CD14-positive monocyte (primary cell): ENCODE measurements at places on chromosomes 13 and 19. TPM values are rescaled to one million over a fixed set of nuclear protein-coding genes. Genes with fewer than 3 reads are reported as not detected.

DNA sequence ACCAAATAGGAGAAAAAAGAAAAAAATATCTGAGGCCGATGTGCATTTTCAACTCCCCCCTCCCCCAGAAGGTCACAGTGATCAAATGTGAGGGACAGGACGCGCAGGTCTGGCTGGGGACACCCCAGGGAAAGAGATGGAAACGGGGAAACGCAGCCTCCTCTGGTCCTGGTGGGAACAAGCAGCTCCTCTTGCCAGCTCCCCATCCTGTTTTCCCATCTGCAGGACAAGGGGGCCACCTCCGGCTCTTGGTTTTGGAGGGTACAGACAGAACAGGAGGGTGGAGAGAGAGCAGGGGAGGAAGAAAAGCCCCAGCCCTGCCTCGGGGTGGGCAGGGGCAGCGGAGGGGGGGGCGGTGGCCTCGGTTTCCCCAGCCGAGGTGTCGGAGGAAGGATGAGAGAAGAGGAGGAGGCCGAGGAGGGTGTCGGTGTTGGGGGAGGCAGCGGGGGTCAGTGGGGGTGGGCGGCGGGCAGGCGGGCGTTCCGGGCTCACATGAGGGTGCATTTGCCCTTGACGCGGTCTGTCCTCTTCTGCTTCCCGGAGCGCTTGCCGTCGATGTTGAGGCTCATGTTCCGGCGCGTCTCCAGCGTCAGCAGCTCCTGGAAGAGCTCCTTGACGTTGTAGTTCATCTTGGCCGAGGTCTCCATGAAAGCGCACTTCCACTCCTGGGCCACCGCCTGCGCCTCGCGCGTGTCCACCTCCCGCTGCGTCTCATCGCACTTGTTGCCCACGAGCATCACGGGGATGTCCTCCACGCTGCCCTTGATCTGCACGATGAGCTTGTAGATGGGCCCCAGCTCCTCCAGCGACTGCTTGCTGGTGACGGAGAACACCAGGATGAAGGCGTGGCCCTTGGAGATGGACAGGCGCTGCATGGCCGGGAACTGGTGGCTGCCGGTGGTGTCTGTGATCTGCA is 4.2 kb downstream of the DIRAS1 start:
- H3K4me3 ChIP-seq, result no peak overlapping the region
- no peaks in the 10 kb centered on the region for H3K36me3 ChIP-seq
- no peak overlapping the region for H3K27ac ChIP-seq
- H3K4me1 ChIP-seq, result peaks cover 10% of the 10 kb centered on the region
- no peak for DNase-seq

DNA sequence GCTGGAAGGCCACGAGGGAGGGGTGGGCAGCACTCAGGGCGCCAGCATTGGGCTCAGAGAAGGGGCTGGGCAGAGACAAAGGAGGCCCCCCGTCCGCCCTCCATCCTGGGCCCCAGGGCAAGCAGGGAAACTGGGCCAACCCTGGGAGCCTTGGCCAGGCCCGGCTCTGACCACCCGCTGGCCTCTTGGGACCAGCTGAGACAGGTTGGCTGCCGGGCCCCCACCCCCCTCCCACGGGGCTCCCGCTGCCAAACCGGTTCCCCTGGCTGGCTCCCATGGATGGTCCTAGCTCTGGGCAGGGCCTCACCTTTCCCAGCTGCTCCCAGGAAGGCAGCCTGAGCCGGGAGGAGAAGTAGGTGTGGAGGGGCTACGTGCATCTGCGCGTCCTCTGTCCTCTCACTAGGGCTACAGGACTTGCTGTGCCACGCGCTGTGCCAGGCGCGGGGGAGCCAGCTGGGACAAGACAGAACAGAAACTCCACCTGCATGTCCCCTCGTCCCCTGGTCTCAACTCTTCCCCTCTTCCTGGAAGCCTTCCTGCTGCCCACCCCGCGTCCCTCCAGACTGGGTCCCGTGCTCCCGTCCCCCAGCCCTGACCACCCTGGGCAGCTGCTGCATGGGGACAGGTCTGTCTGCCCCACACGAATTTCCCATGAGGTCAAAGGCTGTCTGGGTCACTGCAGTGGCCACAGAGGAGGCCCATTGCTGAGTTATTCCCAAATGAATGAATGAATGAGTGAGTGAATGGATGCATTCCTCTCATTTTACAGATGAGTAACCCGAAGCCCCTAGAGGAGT is 29.1 kb upstream of the NCCRP1 start:
- no peak overlapping the region for H3K27ac ChIP-seq
- H3K27me3 ChIP-seq, result no peaks in the 10 kb centered on the region
- H3K4me3 ChIP-seq, result no peak overlapping the region
- DNase-seq, result no peak
- H3K4me1 ChIP-seq, result no peaks in the 10 kb centered on the region
- peaks cover 22% of the 10 kb centered on the region for H3K36me3 ChIP-seq

DNA sequence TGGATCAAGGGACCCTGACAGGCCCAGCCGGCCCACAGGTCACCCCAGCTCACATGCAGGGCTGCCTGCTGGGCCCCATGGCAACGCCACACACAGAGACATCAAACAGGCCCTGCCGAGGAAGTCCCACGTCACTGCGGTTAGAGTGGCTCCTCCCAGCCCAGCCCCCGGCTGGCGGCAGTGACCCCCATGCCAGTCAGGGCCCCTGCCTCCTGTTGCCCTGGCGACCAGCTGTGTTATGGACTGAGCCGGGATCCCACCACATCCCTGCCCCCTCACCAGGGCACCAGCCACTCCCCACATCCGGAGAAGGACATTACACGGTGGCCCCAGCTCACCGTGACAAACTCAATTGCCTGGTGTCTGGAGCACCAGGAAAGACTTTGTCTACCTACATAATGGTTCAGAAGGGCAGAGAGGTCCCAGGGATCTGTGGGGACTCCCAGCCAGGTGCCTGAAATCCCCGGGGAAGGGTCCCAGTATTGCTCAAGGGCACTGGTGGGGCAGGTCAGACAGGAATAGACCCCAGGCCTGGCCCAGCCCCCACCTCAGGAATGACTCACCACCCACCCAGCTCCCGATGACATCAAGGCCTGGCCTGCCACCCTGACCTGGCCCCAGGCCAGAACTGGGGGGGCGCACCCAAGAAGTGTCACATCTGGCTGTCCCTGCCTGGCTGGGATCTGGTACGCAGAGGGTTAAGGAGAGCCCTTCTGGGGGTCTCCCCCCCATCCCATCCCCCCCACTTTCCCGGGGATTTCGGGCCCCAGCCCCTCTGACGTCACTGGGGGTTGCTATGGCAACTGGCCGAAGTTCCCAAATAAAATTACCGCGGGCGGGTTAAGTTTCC is 30.2 kb upstream of the NANOS3 start:
- peak overlapping the region; percentile 99 for H3K27ac ChIP-seq
- peaks cover 68% of the 10 kb centered on the region for H3K4me1 ChIP-seq
- no peaks in the 10 kb centered on the region for H3K36me3 ChIP-seq
- DNase-seq, result peak; percentile 98
- peak overlapping the region; percentile 39 for H3K4me3 ChIP-seq
- no peaks in the 10 kb centered on the region for H3K27me3 ChIP-seq

KIR2DL1 gene
- polyA plus RNA-seq, result not detected

DNA sequence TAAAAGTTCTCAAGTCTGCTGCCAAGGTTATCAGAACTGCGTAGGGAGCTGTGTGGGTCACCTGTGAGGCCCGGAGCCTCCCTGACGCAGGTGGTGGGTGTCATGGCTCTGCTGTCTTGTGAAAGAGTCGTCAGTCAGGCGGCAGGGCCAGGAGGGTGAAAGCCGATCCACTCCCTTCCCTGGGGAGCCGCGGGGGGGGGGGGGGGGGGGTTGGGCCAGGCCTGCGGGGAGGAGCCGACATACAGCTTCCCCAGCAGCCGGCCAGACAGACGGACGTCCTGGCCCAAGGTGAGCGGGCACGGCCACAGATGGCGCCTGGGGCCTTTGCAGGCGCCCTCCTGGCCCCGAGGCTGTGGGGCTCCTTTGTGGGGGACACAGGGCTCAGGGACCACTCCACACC is 12.4 kb downstream of the SBNO2 start:
- H3K27ac ChIP-seq, result no peak overlapping the region
- H3K4me3 ChIP-seq, result no peak overlapping the region
- H3K4me1 ChIP-seq, result peaks cover 8% of the 10 kb centered on the region
- no peak for DNase-seq
- no peaks in the 10 kb centered on the region for H3K27me3 ChIP-seq

DNA sequence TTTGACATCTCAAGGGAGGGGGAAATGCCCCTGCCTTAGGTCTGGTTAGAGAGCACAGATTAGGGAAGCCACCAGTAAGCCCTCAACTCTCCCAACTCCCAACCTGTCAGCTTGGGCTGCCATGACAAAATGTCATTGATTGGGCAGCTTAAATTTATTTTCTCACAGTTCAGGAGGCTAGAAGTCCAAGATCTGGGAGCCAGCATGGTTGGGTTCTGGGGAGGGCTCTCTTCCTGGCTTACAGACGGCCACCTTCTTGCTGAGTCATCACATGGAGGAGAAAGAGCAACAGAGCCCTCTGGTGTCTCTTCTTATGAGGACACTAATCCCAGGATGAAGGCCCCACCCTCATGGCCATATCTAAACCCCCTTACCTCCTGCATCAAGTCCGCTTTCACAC is 24.2 kb downstream of the C19orf12 start:
- no peak overlapping the region for H3K27ac ChIP-seq
- H3K4me1 ChIP-seq, result peaks cover 3% of the 10 kb centered on the region
- H3K36me3 ChIP-seq, result no peaks in the 10 kb centered on the region
- peak; percentile 22 for DNase-seq
- no peaks in the 10 kb centered on the region for H3K27me3 ChIP-seq
- no peak overlapping the region for H3K4me3 ChIP-seq
